Smooth muscle cell of trachea (primary cell): ENCODE measurements at places on chromosomes 1 and 21. TPM values are rescaled to one million over a fixed set of nuclear protein-coding genes. Genes with fewer than 3 reads are reported as not detected.

Gene NMNAT2
- total RNA-seq = under 0.01 and 0.83 TPM in 2 replicates

Gene TNFRSF9
- total RNA-seq = 0.17 TPM in 1 of 2 replicates, not detected in the other

Gene REN
- 0.15 TPM in 1 of 2 replicates, not detected in the other for total RNA-seq

Gene SPATA45
- total RNA-seq = not detected in 2 replicates
